Progenitor cell of endocrine pancreas (in vitro differentiated cells): ENCODE measurements at places on chromosomes 2 and 18.

- no peak for DNase-seq
Observed at GRCh38 chr2:182359027-182359989, 67.5 kb downstream of the PDE1A start.

- DNase-seq, result no peak
Observed at GRCh38 chr2:161580426-161580825, 43.8 kb upstream of the SLC4A10 start.

- no peak for DNase-seq
Observed at GRCh38 chr18:57785751-57786437, 17.2 kb downstream of the ATP8B1 start.

GRCh38 chr2:161796192-161796591 is 172.0 kb downstream of the SLC4A10 start:
- no peak for DNase-seq

DNA sequence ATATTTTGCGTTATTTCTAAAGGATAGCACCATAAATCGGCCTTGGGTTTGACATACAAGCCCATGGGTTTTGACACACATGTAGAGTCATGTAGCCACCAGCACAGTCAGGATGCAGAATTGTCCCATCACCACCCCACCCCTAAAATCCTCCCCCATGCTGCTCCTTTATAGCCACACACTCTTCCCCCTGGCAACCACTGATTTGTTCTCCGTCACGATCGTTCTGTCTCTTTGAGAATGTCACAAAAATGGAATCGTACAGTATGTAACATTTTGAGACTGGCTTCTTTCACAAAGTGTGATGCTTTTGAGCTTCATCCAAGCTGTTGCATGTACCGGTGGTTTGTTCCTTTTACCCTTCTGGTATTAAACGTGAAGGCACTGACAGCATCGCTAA is 39.1 kb downstream of the CRACDL start:
- no peak for DNase-seq

GRCh38 chr2:178484245-178485041 is 4.2 kb downstream of the PLEKHA3 start:
- no peak for DNase-seq

DNA sequence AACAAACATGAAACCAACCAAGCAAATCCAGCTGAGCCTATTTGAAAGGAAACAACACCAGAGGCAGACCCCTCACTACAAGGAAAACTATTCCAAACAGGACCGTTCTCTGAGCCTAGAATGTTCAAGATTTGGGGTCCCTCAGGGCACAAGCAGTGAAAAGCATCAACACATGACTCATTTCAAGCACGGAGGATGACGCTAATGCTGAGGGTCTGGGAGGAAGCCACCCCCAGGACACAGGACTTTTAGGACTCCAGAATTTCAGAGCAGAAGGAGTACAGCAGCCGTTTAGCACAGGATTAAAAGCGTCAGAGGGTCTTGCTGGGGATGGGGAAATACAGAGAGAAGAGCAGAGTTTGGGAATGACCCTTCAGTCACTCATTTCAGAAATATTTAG is 168.9 kb downstream of the DLGAP1 start:
- no peak for DNase-seq

DNA sequence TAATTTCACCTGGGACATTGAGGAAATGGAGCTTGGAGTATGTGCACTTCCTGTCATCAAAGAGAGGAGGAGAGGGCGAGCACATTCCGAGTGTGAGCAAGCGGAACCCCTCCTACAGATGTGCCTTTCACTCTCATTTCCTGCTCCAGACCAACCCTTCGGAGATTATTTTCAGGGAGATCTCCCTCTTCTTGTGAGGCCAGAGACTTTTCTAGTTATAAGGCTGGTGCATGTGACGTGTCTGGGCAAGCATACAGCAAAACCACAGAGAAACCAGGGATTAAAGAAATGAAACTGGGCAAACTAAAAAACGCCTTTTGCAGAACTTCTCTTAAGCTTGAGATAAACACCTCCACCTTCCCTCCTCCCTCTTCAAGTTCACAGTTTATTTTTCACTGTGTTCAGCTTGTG is 409.2 kb upstream of the TCF4 start:
- no peak for DNase-seq

- DNase-seq, result no peak
Observed at GRCh38 chr2:180169474-180169873, 162.4 kb upstream of the CWC22 start.
